ENCODE measurements at places on chromosomes 16 and 17. TPM values are rescaled to one million over a fixed set of nuclear protein-coding genes. Genes with fewer than 3 reads are reported as not detected.

Gene CDRT15
- total RNA-seq, result not detected

Gene MAFG
- total RNA-seq, result 12.9 TPM

Gene LDHD
- 3.8 TPM for total RNA-seq

Gene FBXL19
- total RNA-seq, result 76.7 TPM

Gene CACNG3
- total RNA-seq, result not detected

Gene OR1A1
- not detected for total RNA-seq

Gene RBFOX1
- total RNA-seq, result 1.5 TPM

Gene SLC13A2
- not detected for total RNA-seq

Gene MYO15A
- 5.4 TPM for total RNA-seq

Gene GPR179
- total RNA-seq, result not detected

Gene ASPHD1
- total RNA-seq, result 4.5 TPM

Gene ABI3
- not detected for total RNA-seq

Gene AATF
- total RNA-seq, result 32.1 TPM

Gene KRT36
- not detected for total RNA-seq

Gene C16orf78
- not detected for total RNA-seq

Gene SOX9
- 10.6 TPM for total RNA-seq

- no peak for DNase-seq
Measured at GRCh38 chr17:78174346-78174869, 6.0 kb downstream of the SYNGR2 start.

GRCh38 chr17:38724337-38724988 is 5.7 kb upstream of the CISD3 start:
- no peak for DNase-seq

DNA sequence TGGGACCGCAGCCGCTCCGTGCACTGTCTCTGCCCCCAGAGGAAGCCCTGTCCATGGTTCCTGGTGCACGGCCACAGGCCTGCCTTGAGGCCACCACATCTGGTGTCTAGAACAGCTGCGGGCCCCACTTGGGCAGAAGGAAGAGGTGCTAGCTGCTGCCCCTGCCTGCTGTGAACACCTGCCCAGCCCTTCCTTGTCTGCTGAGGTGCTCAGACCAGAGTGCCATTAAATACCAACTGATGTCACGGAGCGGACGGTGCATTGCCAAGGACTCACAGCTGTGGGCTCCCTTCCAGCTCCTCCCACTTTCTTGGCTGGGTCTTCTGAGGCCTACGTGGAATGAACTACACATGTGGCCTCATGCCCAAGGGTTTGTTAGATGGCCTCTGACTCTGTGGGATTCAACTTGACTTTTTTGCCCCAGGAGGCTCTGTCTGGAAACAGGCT is 146.1 kb downstream of the RAB11FIP4 start:
- DNase-seq, result no peak

- no peak for DNase-seq
Measured at GRCh38 chr16:68422396-68422960, 25.8 kb downstream of the SMPD3 start.

DNA sequence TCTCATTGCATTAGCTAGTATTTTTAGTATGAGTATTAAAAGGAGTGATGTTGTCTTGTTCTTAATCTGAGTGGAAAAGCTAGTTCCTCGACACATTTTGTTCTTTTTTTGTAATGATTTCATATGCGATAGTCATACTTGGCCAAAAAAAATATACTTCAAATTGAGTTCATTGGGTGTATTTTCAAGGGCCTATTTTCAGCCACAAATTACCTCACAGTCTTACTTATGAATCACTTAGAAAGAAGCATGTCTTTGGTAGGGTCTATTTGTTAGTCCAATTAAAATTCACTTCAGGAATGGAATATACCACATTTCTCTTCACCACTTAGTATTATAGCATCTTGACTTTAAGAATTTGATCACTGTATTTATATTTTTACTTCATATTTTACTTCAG is 337.2 kb downstream of the CDH11 start:
- no peak for DNase-seq

DNA sequence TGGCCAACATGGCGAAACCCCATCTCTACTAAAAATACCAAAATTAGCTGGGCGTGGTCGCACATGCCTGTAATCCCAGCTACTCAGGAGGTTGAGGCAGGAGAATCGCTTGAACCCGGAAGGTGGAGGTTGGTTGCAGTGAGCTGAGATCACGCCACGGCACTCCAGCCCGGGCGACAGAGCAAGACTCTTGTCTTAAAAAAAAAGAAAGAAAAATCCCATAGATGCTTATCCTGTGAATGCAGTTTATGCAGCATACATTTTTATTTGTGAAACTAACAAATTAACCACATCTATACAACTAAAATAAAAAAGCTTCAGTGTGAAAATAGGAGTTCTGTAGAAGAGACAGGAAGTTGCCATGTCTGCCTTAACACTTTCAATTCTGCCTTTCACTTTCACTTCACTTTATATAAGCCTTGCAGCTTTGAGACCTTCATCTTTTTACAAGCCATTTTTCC is 7.1 kb downstream of the IGSF6 start:
- DNase-seq, result no peak

DNA sequence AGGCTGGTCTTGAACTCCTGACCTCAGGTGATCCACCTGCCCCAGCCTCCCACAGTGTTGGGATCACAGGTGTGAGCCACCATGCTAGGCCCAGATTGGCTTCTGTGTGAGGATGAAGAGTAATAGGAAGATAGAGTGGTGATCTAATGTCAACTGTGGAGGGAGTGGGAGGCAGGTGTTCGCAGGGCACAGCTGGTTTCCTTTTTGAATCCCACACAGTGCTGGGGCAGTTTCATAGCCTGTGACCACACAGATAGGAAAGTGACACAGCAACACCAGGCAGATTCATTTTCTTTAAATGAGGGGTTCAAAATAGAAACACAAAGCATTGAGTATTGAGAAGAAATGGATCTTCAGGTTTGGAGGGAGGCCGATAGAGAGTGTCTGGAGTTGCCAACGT is 540.3 kb downstream of the WWOX start:
- DNase-seq, result no peak

GRCh38 chr17:67836205-67836987 is 11.1 kb downstream of the BPTF start:
- DNase-seq, result no peak

DNA sequence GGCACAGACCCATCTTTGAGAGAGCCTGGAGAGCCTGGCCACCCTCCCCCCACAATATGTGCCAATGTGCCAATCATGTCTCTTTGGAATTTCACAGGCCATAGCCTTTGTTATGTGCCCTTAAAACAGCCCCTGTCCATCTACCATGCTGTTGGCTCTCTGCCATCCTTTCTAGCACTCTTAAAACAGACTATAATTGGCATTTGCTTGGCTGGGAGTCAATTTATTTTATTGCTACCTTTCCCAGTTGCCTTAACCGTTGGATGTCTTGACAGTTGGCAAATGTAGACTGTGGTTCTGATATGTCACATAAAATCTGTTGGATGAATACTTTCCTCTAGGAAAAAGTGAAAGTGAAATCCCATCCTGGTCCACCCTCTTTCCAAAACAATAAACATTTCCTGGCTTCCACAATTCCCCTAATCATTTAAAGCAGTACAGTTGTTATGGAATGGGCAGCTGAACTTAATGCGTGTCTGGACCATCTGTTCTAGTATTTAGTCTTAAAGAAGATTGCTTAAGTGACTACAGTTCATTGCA is 394.0 kb downstream of the KCNJ2 start:
- no peak for DNase-seq

DNA sequence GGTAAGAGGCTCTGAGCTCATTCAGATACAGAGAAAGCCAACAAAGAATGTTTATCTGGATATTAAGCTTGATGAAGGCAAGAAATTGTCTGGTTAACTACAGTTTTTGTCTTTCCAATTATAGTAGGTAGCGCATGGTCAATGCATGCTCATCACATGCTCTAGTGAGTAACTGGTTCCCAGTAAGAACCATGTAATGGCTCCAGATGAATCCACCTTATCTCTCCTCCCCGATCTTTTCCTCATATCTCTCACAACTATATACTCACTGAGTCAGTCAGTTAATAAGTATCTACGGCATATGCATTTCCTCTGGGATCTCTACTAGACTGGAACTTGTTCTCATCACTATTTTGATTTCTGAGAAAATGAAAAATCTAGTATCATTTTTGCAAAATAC is 340.7 kb upstream of the DYNLRB2 start:
- DNase-seq, result no peak

- DNase-seq, result no peak
Measured at GRCh38 chr17:2962236-2962635, 101.2 kb downstream of the OR1D5 start.

DNA sequence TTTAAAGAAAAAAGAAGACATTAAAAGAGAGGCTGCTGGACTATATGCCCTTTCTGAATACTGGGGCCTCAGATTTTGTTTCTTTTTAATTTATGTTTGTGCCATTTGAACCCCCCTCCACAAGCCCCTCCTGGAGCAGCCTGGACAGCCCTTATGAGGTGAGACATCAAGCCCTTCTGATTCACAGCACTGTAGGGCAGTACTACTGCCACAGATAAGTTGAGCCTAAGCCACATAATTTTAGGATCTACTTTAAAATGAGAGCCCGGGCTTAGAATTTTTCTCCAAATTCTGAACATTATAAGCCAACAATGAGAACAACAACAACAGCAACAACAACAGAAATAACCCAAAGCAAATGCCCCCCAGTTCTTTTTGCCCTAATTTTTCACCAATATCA is 256.9 kb upstream of the SALL1 start:
- no peak for DNase-seq

- no peak for DNase-seq
Measured at GRCh38 chr16:87006789-87007745, 310.1 kb downstream of the C16orf95 start.

DNA sequence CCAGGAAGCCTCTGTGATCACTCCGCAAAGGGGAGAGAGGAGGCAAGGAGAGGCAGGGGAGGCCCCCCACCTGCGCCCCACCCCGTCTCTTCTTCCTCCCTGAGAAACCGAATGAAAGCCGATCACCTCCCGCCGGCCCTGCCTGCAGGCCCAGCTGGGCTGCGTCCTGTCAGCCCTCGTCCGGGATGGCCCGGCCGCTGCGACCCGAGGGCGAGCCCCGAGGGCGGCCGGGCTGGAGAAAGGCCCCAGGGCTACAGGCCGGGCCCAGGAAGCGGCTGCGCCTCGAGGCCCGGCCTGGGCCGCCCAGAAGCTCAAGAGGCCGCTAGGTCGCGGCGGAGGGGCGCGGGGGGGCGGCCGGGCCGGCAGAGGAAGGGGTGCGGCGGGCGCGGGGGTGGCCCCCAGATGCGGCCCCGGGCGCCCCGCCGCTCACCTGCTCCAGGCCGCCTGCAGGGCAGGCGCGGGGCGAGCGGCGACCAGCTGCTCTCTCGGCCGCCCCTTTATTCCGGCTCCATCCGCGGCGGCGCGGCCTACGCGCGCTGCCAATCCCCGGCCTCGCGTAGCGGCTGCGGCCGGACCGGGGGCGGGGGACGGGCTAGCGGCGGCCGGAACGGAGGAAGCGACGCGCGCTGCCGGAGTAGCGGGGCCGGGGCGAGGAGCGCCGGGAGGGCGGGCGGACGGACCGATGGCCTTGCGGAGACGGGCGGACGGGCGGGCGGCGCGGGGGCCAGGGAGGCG is at the start of gene ZNF319:
Gene ZNF319, minus strand, starts transcription at position 702 of the 735 bp plus-strand sequence. CDS start 2,407 bp downstream, outside the sequence.
- DNase-seq, result peak; percentile 72

- peak; percentile 97 for DNase-seq
Measured at GRCh38 chr16:70685938-70686375, at the start of gene MTSS2. Gene MTSS2 (minus strand): TSS chr16:70686053. CDS start chr16:70685791, 262 bp downstream.

DNA sequence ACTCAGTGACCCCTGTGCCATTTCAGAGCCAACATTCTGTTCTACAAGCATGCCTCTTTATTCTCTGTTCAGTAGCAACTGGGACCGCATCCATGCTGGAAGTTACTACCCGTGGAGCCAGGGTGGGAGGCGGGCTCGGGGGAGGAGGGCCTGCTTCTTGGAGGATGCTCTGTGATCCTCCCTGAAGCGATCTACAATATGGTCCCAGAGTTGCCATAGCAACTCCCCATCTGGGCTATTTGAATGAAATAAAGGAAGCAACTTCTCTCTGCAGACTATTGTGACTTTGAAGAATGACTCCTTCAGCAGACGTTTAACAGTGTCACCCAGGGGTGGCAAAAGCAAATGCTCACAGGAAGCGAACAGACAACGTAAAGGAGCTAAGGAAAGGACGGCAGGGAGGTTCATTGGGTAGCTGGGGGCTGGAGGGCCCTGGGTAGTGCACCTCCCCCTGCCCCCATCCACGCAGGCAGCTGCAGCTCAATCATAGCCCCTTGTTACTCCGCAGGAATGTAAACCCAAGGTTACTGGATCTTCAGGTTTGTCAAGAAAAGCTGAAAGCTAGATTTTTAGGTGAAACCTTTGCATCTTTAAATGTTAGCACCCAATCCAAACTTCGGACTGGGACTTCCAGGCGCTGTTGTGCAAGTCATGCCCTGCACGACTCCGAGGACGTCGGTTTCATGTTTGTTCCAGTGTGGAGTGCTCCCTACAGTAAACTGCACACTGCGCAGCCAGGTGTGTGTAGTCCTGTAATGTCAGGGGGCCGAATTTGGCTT is 51.1 kb upstream of the MEAK7 start:
- DNase-seq, result peak; percentile 60

DNA sequence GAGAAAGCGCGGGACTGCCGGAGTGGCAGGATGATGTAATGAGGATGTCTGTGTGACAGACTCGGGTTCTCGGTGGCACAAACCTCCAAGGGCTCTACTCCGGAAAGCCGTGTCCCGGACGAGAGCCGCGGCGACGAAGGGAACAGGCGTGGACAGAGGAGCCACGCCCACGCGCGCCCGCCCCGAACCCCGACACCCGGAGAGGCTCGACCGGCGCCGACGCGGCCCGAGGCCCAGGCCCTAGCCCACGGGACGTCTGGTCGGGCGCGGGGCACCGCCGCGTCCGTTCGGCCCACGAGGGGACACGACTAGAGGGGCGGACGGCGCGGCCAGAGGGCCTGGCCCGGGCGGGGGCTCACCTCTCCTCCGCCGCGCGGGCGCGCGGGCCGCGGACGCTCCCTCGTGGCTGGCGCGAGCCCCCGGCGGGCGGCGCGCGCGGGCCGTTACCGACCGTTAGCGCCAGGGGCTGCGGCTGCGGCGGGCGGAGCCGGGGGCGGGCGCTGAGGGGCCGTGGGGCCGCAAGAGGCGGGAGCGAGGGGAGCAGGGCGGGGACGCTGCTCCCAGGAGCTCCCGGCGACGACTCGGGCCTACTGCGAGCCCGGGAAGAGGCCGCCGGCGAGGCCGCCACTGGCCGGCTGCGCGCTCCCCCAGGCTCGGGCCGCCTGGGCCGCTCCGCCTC is 2.1 kb upstream of the IRX5 start:
- peak; percentile 55 for DNase-seq

DNA sequence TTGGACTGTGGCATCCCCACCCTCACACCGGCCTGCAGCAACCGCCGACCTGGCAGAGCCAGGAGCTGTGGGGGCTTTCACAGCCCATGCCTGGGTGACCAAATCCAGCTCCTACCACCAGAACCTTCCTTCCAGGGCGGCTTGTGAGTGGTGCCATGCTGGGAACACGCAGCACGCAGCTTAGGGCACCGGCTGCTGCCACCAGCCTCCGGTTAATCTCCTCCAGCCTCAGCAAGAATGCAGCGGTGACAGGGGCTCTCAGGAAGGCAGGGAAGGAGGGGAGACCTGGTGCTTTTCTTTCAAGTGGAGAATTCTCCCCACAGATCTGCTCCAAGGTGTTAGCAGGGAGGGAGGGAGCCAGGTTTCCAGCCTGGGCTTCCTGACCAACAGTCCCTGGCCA is 32.3 kb upstream of the ANKRD40CL start:
- peak; percentile 65 for DNase-seq

All from neural progenitor cell (in vitro differentiated cells).